T-helper 22 cell (primary cell): ENCODE measurements at places on chromosomes 1 and 21.

- no peak for DNase-seq
Observed at GRCh38 chr1:47813970-47814369, 183.2 kb downstream of the TRABD2B start.

DNA sequence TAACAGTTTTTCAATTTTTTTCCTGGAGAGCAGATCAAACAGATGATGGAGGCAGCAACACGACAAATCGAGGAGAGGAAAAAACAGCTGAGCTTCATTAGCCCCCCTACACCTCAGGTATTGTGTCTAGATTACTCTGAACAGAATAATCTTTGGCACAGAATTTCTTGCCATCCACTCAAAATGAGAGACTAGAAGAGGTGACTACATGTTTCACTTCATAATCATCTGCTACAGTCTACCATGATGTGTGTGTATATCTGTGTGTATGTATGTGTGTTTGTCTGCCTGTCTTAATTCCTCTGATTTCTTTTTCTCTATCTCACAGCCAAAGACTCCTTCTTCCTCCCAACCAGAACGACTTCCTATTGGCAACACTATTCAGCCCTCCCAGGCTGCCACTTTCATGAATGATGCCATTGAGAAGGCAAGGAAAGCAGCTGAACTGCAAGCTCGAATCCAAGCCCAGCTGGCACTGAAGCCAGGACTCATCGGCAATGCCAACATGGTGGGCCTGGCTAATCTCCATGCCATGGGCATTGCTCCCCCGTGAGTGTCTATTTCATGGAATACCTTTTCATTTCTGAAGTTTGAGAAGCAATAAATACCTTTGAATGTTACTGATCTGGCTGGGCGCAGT is 11.4 kb downstream of the PRPF3 start:
- no peak for DNase-seq

DNA sequence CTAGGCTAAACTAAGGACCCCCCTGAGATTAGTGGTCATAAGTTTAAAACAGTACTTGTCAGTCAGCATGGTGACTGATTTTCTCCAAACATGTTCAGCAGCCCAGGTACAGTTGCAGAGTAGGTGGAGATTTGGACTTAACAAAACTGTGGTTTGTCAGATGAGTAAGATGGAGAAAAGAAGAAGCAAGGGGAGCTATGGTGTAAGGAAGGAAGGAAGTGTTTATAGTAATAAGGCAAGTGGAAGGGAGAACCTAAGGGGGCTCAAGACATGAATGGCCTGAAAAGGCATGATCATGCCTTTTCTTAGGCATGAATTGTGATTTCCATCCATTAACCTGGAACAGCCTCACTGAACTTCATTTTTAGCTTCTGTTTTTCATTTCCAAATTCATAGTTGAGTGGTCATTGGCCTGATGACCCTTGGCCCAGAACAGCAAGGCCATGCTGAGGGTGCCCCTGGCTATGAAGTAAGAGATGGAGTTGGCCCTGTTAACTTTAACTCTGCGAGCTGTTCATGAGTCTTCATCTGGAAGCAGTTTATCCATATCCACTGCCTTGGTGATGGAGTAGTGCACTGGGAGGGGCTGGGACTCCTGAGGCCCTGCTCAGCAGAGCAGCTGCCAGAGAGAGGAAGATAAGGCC is 60.7 kb downstream of the LRRC8D start:
- no peak for DNase-seq

GRCh38 chr1:17622823-17623222 is 83.3 kb downstream of the ARHGEF10L start:
- DNase-seq, result no peak

DNA sequence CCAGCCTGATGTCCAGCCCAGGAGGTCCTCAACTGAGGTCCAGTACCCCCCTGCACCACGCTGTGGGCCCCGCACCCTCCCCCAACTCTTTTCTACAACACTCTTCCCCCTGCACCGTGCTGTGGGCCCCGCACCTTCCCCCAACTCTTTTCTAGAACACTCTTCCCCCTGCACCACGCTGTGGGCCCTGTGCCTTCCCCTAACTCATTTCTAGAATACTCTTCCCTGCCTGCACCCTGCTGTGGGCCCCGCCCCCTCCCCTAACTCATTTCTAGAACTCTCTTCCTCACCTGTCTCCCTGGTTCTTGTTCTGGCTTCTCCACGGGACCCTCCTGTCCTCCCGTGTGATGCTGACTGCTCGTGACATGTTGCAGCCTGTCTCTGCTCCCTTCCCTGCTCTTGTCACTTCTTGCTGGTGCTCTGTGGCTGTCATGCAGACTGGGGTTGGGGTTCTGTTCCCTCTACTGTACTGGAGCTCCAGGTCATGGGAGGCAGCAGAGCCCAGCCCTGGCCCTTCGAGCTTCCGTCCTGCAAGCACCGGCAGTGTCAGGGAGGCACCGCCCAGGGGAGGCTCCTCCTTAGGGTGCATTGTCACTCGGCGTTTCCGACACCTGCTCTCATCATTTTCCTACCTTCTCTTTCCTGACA is 160.1 kb upstream of the COL6A1 start:
- no peak for DNase-seq

DNA sequence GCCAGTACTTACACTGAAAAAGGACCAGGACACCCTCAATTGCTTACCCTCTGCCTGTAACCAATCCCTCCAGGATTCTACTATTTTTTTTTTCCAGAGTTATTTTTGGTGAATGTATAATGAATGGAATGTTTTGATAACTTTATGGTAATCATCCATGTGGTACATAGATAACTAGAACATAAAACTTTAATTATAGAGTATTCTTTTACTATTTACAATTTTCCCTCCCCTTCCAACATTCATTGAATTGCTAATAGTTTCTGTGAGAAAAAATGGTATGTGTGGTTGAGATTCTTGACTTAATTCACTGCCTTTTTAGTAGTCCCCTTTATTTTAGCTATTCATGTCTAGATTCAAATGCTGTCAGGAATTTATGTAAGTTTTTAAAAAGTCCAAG is 164.6 kb downstream of the CYYR1 start:
- DNase-seq, result no peak

GRCh38 chr1:98129491-98129890 is 208.7 kb upstream of the DPYD start:
- DNase-seq, result no peak

- DNase-seq, result no peak
Observed at GRCh38 chr1:47137925-47138615, 829 bp downstream of the CYP4A22 start.

GRCh38 chr1:167105271-167106118 is 11.6 kb downstream of the STYXL2 start:
- DNase-seq, result no peak

GRCh38 chr1:230750576-230750975 is 3.4 kb downstream of the CAPN9 start:
- no peak for DNase-seq

DNA sequence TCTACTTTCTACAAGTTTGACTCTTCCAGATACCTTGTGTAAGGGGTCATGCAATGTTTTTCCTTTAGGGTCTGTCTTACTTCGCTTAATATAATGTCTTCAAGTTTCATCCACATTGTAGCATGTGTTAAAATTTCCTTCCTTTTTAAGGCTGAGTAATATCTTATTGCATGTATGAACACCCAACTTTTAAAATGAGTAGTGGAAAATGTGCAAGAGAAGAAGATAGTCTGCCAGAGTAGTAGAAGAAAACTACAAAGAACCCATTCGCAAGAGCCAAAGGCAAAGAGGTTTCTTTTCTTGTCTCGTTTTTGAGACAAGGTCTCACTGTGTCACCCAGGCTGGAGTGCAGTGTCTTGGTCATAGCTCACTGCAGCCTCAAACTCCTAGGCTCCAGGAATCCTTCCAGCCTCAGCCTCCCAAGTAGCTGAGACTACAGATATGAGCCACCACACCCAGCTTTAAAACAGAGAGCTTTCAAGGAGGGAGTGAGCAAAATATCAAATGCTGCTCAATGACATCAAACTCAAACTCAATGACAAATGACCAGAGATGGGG is 9.4 kb downstream of the IL23R start:
- no peak for DNase-seq

GRCh38 chr1:153485863-153486262 is 25.4 kb upstream of the S100A7 start:
- DNase-seq, result no peak

GRCh38 chr1:191414981-191415640 is 743.2 kb upstream of the RGS18 start:
- DNase-seq, result no peak

DNA sequence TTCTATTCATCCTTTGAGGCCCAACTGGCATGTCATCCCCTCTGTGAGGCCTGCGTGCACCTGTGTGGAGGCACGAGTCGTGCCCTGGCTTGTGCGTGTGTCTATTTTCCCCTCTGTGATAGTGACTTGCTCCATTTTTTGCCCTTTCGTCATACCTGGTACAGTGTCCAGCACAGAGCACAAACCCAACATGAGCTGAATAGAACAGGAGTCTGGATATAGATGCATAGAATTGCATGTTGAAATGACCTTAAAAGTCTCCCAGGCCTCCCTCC is 32.5 kb downstream of the TNNT2 start:
- no peak for DNase-seq

DNA sequence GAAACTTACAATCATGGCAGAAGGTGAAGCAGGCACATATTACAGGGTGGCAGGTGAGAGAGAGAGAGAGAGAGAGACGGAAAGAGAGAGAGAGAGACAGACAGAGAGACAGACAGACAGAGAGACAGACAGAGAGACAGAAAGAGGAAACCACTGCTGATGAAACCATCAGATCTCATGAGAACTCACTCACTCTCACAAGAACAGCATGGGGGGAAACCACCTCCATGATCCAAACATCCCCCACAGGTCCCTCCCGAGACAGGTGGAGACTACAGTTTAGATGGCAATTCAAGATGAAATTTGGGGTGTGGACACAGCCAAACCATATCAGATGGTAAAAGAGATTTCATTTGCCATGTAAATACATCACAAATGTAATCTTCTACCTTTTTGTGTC is 708.1 kb downstream of the MRPL39 start:
- DNase-seq, result no peak
